Tibial nerve (tissue), 4 donors: ENCODE measurements at places on chromosomes 7 and 10. TPM values are rescaled to one million over a fixed set of nuclear protein-coding genes. Genes with fewer than 3 reads are reported as not detected.

GIMAP4 gene
- 44.1 TPM for total RNA-seq

GRCh38 chr10:55979203-55979602 is 381.9 kb downstream of the ZWINT start:
- no peak for DNase-seq

- DNase-seq, result no peak
Observed at GRCh38 chr10:15459218-15459617, 88.1 kb upstream of the FAM171A1 start.

DNA sequence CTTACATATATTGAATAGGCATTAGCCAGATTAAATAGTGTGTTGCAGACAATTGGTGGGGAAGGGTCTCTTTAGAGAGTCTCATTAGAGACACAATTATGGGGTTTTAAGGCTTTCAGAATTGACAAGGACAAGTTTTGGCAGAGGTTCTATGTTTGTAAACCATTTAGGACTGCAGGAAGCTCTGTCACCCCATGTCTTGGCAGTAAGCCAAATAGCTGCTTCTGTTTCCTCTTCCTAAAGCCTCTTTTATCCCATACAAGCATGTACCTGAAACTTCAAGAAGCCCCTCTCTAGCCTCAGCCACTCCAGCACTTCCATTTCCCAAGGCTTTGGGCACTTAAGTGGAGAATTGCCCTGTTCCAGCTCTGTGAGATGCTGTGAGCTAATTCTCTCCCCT is 21.8 kb upstream of the LRRC4 start:
- no peak for DNase-seq
